ENCODE measurements at places on chromosomes 11 and 22.

- H3K27ac ChIP-seq = no peak overlapping the region
- peaks cover 17% of the 10 kb centered on the region for H3K4me1 ChIP-seq
- no peaks in the 10 kb centered on the region for H3K36me3 ChIP-seq
- no peak for DNase-seq
These were observed 37.3 kb upstream of the CXCR5 start for GRCh38 chr11:118846181-118846935.

DNA sequence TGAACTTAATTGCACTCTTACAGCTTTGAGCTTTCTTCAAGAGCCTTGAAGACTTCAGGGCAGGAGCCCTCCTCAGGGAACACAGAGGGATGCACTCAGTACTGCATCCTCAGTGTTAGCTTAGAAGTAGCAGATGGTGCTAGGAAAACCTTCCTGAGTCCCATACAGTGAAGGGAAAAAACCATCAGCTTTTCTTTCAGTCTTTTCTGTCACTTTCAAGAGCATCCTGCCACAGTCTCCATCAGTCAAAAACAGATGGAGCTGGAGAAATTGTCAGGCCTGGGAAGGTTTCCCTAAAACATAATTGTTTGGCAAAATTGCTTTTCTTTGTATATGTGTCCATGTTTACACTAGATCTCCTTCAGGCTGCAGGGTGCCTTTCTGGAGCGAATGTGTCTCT, 384.1 kb downstream of the NELL1 start:
- H3K4me1 ChIP-seq = no peaks in the 10 kb centered on the region
- DNase-seq = no peak
- no peak overlapping the region for H3K4me3 ChIP-seq
- no peak overlapping the region for H3K27ac ChIP-seq

GRCh38 chr11:119634301-119634700, 94.7 kb downstream of the NECTIN1 start:
- DNase-seq = no peak
- no peak overlapping the region for H3K27ac ChIP-seq
- H3K36me3 ChIP-seq = no peaks in the 10 kb centered on the region
- H3K4me3 ChIP-seq = no peak overlapping the region
- peaks cover 22% of the 10 kb centered on the region for H3K27me3 ChIP-seq

- peak overlapping the region; percentile 99 for H3K27ac ChIP-seq
- H3K4me3 ChIP-seq = peak overlapping the region; percentile 75
- no peaks in the 10 kb centered on the region for H3K27me3 ChIP-seq
- no peaks in the 10 kb centered on the region for H3K36me3 ChIP-seq
- DNase-seq = peak; percentile 72
These were observed 914 bp upstream of the PRDM11 start for GRCh38 chr11:45145379-45146071.

GRCh38 chr11:41308286-41308685, 151.2 kb downstream of the LRRC4C start:
- H3K4me3 ChIP-seq = no peak overlapping the region
- no peak for DNase-seq
- no peaks in the 10 kb centered on the region for H3K4me1 ChIP-seq
- H3K27ac ChIP-seq = no peak overlapping the region
- H3K36me3 ChIP-seq = no peaks in the 10 kb centered on the region

DNA sequence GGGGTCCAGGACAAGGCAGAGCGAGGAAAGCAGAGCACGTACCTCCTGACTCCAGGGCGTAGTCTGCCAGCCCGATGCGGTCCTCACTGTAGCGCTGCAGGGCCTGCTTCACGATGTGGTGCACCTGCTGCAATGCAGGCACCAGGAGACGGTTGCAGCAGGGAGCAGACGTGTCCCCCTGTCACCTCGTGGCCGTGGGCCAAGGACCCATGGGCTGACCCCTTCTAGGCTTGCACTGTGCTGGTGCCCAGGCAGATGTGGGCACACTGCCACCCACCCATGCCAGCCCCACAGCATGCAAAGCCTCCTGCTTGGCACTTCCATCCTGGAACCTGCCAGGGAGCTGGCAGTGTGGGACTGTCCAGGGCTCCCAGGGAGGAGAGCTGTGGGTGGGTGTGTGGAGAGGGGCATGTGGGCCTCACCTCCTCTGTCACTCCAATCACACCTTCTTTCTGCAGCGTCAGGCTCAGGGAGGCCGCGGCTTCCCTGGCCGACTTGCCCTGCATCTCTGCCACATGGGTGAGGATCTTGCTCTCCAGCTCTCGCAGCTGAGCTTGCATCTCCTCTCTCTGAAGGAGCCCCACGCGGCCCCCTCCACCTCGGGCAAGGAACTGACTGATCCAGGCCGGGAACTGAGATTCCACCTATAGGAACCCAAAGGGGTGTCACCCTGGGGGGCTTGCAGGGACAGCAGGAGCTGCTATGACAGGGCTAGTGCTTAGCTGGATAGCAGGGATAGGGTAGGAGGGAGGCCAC, 16.3 kb downstream of the SUN2 start:
- no peak for DNase-seq
- H3K27me3 ChIP-seq = no peaks in the 10 kb centered on the region
- H3K27ac ChIP-seq = peak overlapping the region; percentile 86
- H3K4me3 ChIP-seq = no peak overlapping the region

- H3K4me3 ChIP-seq = no peak overlapping the region
- H3K27ac ChIP-seq = no peak overlapping the region
- DNase-seq = no peak
- H3K4me1 ChIP-seq = peaks cover 14% of the 10 kb centered on the region
- no peaks in the 10 kb centered on the region for H3K27me3 ChIP-seq
- H3K36me3 ChIP-seq = no peaks in the 10 kb centered on the region
These were observed 419.2 kb upstream of the SYN3 start for GRCh38 chr22:33477120-33478111.

GRCh38 chr11:2519862-2520735, 75.3 kb downstream of the KCNQ1 start:
- no peak for DNase-seq
- H3K36me3 ChIP-seq = no peaks in the 10 kb centered on the region
- H3K27ac ChIP-seq = no peak overlapping the region
- peaks cover 37% of the 10 kb centered on the region for H3K27me3 ChIP-seq
- H3K4me1 ChIP-seq = peaks cover 3% of the 10 kb centered on the region

GRCh38 chr11:77959434-77959833, 35.0 kb downstream of the INTS4 start:
- no peak for DNase-seq
- no peak overlapping the region for H3K27ac ChIP-seq
- no peak overlapping the region for H3K4me3 ChIP-seq
- H3K36me3 ChIP-seq = peaks cover 37% of the 10 kb centered on the region

- no peak for DNase-seq
- H3K4me1 ChIP-seq = peaks cover 100% of the 10 kb centered on the region
- peak overlapping the region; percentile 15 for H3K4me3 ChIP-seq
- H3K36me3 ChIP-seq = peaks cover under 1% of the 10 kb centered on the region
- no peaks in the 10 kb centered on the region for H3K27me3 ChIP-seq
These were observed 12.2 kb downstream of the BCL9L start for GRCh38 chr11:118913411-118914125.

DNA sequence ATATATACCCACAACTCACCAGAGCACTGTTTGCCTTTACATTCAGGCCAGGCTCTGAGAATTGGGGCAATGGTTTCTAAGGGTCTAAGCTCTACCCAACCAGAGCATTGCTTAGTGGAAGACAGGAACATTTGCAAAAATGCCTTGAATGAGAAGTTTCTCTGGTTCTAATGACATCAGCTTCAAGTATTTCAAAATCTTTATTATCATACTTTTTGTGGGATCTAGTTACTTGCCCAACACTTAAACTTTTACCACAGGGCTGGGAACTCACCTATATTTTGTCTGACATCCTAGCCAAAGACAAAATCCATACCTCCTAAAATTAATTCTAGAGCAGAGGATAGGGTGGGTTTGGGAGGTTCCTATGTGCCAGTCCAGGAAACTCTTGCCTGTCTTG, 51.5 kb downstream of the INSC start:
- DNase-seq = no peak
- H3K4me3 ChIP-seq = no peak overlapping the region
- no peaks in the 10 kb centered on the region for H3K4me1 ChIP-seq
- H3K27me3 ChIP-seq = no peaks in the 10 kb centered on the region
- no peak overlapping the region for H3K27ac ChIP-seq

- DNase-seq = no peak
- no peaks in the 10 kb centered on the region for H3K4me1 ChIP-seq
- no peaks in the 10 kb centered on the region for H3K36me3 ChIP-seq
- no peak overlapping the region for H3K4me3 ChIP-seq
- H3K27me3 ChIP-seq = no peaks in the 10 kb centered on the region
These were observed 555.8 kb downstream of the BUD13 start for GRCh38 chr11:116217006-116217405.

DNA sequence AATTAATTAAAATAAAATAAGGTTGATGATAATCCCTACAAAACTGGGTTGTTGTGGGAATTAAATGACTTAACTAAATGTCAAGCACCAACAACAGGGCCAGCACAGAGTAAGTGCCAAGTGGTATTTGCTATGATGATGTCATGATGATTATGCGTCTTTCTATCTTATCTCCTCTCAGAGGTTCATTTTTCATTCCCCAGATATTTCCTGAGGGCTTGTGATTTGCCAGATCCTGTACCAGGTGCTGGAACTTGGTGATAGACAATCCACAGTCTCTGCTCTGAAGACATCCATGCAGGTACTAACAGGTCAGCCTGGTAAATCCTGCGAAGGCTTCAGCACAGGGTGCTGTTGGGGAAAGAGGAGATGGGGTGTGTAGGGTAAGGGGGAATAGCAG, 8.1 kb upstream of the MYH9 start:
- H3K36me3 ChIP-seq = no peaks in the 10 kb centered on the region
- no peak overlapping the region for H3K4me3 ChIP-seq
- DNase-seq = no peak

GRCh38 chr22:41062146-41062545, 30.2 kb upstream of the EP300 start:
- H3K27me3 ChIP-seq = no peaks in the 10 kb centered on the region
- no peaks in the 10 kb centered on the region for H3K4me1 ChIP-seq
- H3K4me3 ChIP-seq = no peak overlapping the region
- no peaks in the 10 kb centered on the region for H3K36me3 ChIP-seq
- no peak overlapping the region for H3K27ac ChIP-seq

GRCh38 chr22:24285245-24285644, 14.6 kb downstream of the SPECC1L start:
- H3K27me3 ChIP-seq = no peaks in the 10 kb centered on the region
- no peak overlapping the region for H3K4me3 ChIP-seq
- peak overlapping the region; percentile 67 for H3K27ac ChIP-seq
- H3K36me3 ChIP-seq = no peaks in the 10 kb centered on the region
- H3K4me1 ChIP-seq = peaks cover 50% of the 10 kb centered on the region

DNA sequence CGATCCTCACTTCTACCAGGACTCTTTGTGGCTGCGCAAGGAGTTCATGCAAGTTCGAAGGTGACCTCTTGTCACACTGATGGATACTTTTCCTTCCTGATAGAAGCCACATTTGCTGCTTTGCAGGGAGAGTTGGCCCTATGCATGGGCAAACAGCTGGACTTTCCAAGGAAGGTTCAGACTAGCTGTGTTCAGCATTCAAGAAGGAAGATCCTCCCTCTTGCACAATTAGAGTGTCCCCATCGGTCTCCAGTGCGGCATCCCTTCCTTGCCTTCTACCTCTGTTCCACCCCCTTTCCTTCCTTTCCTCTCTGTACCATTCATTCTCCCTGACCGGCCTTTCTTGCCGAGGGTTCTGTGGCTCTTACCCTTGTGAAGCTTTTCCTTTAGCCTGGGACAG, 6.5 kb downstream of the TMEM138 start:
- no peak for DNase-seq
- H3K36me3 ChIP-seq = peaks cover 66% of the 10 kb centered on the region
- H3K4me1 ChIP-seq = no peaks in the 10 kb centered on the region
- H3K27me3 ChIP-seq = no peaks in the 10 kb centered on the region

- no peak for DNase-seq
- H3K4me3 ChIP-seq = no peak overlapping the region
- H3K27ac ChIP-seq = no peak overlapping the region
- no peaks in the 10 kb centered on the region for H3K27me3 ChIP-seq
These were observed 91.9 kb downstream of the WT1 start for GRCh38 chr11:32343325-32344008.

DNA sequence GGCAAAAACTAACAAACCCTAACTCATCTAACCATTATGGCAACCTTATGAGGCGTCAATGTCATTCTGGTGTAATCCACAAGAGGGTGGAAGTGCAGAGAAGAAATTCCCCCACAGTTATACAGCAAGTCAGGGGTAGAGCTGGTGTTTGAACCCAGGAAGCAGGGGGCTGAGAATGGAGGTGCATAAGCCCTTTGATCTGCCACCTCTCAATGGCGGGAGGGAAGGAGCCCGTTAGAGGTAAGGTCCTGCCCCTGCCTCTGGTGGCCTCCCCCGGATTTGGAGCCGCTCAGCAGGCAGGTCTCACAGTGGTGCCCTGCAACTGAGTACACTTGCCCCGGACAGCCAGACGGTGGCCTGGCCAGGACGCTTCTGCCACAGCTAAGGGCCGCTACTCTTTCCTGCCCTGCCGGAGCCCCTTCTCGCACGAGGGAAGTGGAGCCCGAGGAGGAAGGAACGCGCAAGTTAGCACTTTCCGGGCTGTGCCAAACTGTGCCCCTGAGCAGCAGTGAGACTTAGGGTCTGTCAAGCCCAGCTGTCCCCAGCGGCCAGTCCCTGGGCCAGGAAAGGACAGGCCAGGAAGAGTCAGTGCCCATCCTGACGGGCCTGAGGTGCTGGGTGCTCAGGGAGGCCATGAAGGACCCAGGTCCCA, 1.1 kb downstream of the FXYD2 start:
- H3K27ac ChIP-seq = peak overlapping the region; percentile 79
- H3K4me1 ChIP-seq = peaks cover 38% of the 10 kb centered on the region
- no peak for DNase-seq
- H3K36me3 ChIP-seq = no peaks in the 10 kb centered on the region
- H3K27me3 ChIP-seq = no peaks in the 10 kb centered on the region

DNA sequence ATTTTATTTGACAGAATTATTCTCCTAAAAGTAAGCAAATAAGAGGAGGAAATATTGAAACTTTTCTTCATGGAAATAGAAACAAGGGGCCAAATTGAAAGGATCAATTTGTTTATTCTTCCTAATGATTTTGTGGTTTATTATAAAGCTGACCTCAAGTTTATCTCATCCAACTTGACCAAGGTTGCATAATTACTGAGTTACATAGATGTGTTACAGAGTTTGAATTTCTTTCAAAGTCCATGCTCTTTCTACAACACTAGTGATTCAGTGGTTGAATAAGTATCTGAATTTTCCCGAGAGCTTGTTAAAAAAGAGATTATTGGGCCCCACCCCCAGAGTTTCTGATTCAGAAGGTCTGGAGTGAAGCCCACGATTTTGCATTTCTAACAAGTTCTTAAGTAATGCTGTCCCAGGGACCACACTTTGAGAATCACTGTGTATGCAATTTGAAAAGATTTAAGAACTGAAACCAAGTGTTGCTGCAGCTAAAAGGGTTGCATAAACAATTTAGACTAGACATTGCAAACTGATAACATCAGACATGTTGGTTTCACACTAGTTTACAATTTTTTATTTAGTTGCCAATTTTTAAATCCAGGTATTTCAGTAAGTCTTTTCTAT, 485.7 kb upstream of the ANO5 start:
- no peak overlapping the region for H3K4me3 ChIP-seq
- peaks cover 6% of the 10 kb centered on the region for H3K4me1 ChIP-seq
- no peak for DNase-seq
